Colonic mucosa (tissue), 4 donors: ENCODE measurements at places on chromosomes 7 and 10. TPM values are rescaled to one million over a fixed set of nuclear protein-coding genes. Genes with fewer than 3 reads are reported as not detected.

DNA sequence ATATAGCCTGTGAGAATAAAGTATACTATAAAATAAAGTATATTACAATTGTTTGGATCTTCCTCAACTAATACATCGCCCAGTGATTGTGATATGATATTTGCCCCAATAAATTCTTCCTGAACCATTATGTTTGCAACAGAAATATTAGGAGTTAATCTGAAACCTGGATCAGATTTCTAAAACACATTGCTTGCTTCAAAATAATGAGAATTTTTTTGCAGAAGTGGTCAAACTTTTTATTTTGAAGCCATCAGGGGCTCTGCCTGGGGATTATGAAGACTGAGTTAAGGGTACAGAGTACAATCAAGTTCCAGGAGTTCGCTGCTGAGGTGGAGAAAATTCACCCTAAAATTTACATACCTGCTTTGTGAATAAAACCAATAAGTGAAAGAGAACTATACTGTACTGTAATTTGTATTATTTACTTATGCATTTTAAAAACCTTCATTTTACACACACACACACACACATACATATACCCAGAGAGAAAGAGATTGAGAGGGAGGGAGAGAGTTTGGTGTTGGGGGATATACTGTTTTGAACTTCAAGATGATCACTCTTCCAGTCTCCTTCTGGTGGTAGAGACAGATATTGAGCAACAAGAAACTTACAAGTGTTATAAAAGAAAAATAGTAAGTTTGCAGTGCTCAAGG lies 91.9 kb downstream of the CPED1 start:
- no peak overlapping the region for H3K4me3 ChIP-seq
- no peaks in the 10 kb centered on the region for H3K36me3 ChIP-seq
- no peaks in the 10 kb centered on the region for H3K4me1 ChIP-seq
- H3K27me3 ChIP-seq = no peaks in the 10 kb centered on the region
- no peak overlapping the region for H3K27ac ChIP-seq

DNA sequence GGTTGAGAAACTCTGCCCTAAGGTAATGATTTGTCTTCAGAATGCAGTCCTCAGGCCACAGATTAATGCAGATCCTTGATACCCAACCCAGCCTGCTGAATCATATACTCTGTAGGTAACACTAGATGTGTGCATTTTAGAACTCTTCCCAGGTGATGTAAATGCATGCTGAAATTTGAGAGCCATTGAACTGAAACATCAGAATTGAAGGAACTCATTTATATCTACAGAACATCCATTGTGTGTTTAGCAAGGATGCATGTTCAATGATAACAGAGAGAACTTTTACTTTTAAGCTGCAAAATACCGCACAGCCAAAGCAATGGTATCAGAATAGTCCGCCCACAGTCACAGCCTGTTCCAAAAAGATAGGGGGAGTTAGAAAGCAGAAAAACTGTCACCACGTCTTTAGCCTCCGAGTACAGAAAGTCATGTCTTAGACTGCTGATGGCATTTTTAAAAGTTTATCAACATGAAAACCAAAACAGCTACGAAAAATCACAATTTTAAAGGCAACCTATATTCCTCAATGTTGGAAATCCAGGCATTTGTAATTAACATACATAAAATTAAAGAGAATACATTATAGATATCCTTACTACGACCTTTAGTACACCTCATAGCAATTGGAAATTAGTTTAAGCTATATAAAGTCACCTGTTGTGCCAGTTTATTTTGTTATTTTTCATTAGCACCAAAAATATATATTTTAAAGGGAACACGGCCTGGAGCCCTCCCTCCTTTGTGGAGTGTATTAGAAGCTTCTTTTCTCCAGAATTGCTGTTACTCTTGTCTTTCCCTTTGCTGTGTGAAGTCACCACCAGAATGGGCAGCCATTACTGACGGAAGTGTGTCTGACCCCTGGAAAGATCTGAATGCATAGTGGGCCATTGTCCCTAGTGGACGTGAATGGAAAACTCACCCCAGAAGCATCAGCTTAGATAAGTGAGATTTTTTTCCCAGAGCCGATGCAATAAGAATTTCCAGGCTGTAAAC lies 65.8 kb upstream of the PRKAR2B start:
- H3K4me3 ChIP-seq = no peak overlapping the region
- H3K4me1 ChIP-seq = no peaks in the 10 kb centered on the region
- no peaks in the 10 kb centered on the region for H3K27me3 ChIP-seq
- H3K36me3 ChIP-seq = no peaks in the 10 kb centered on the region
- no peak for DNase-seq

DNA sequence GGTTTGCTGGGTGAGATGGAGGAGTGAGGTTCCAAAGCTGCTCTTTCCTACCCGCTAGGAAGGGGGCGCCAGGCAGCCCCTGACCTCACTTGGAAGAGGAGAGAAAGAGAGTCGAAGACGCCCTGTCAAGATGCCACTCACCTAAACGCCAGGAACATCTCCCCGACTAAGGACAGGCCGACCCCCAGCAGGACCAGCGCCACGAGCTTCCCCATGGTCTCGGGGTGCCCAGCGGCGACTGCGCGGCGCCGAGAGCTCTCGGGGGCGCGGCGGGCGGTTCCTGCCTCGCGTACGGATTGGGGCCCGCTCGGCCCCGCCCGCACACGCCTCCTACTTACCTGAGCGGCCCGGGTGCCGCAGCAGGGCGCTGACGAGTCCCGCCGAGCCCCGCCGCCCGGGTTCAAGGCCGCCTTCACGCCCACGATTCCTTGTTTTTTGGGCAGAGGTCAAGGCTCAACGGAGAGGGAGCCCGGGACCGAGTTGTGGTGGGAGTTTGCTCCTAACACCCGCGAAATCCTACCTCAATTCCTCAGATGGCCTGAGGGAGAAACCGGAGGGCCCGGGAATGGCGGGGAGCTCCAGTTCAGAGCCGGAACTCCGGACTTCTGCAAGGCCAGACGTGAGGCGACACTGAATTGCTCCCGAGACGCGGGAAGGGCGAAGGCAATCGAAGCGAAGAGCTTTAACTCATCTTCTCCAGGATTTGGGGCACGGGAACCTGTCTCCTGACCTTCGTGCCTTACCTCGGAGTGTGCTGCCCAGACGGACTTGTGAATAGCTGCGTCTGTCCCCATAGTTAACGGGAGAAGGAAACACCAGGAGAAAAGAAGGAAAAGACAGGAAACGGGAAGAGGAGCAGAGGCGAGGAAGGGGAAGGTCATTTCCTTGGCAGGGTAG lies at the start of gene PON3:
Gene PON3, minus strand, starts transcription at position 240 of the 897 bp plus-strand sequence. Its CDS starts 25 bp downstream, at position 215.
- H3K4me3 ChIP-seq = peak within 1 kb of the TSS; percentile 52
- no peaks in the 10 kb centered on the region for H3K4me1 ChIP-seq
- H3K36me3 ChIP-seq = no peaks in the 10 kb centered on the region
- DNase-seq = peak; percentile 65

DNA sequence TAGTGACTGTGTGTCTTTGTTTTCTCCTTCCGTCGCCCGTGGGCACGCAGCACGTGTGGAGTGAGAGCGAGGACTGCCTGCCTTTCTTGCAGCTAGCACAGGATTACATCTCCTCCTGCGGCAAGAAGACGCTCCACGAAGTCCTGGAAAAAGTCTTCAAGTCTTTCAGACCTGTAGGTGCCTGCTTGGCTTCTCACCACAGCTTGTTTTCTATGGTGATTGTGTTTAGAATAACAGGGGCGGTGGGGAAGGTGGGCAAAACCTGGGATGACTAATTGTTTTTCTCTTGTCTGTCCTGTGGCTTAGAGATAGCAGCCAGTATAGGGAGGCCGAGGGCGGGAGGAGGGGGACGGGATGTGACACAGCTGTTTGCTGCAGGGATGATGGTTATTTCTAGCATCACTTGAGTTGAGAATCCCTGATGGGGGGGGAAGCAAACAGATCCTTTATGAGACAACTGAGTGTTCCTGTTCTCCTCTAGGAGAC lies 11.4 kb downstream of the MTURN start:
- H3K4me1 ChIP-seq = peaks cover 8% of the 10 kb centered on the region
- H3K4me3 ChIP-seq = no peak overlapping the region
- no peak for DNase-seq
- no peak overlapping the region for H3K27ac ChIP-seq
- no peaks in the 10 kb centered on the region for H3K27me3 ChIP-seq
- no peaks in the 10 kb centered on the region for H3K36me3 ChIP-seq

GRCh38 chr7:73966062-73966940 lies 61.7 kb upstream of the ELN start:
- no peaks in the 10 kb centered on the region for H3K4me1 ChIP-seq
- no peaks in the 10 kb centered on the region for H3K36me3 ChIP-seq
- peak; percentile 3 for DNase-seq
- H3K27ac ChIP-seq = no peak overlapping the region
- no peak overlapping the region for H3K4me3 ChIP-seq
- no peaks in the 10 kb centered on the region for H3K27me3 ChIP-seq

GRCh38 chr10:110344622-110345021 lies 39.9 kb upstream of the SMNDC1 start:
- H3K27ac ChIP-seq = no peak overlapping the region
- DNase-seq = no peak
- no peak overlapping the region for H3K4me3 ChIP-seq
- no peaks in the 10 kb centered on the region for H3K27me3 ChIP-seq
- H3K36me3 ChIP-seq = no peaks in the 10 kb centered on the region

DNA sequence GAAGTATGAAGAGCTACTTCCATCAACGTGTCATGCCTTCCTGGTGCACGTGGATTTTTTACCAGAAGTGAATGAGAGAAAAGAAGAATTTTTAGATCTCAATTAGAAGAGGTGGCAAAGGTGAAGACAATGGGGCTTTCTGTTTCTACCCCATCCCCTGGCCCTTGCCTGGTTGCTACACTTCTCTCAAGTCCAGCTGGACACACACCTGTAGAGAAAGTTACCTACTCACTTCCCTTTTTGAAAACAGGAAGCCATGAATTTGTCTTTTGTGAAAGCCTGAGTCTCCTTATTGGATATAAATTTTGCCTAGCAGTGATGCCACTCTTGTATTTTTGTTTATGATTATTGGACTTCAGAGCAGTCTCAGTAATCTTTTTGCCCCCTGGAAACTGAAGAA lies 142.9 kb upstream of the AKR1E2 start:
- DNase-seq = no peak
- H3K27me3 ChIP-seq = no peaks in the 10 kb centered on the region
- H3K36me3 ChIP-seq = no peaks in the 10 kb centered on the region

DNA sequence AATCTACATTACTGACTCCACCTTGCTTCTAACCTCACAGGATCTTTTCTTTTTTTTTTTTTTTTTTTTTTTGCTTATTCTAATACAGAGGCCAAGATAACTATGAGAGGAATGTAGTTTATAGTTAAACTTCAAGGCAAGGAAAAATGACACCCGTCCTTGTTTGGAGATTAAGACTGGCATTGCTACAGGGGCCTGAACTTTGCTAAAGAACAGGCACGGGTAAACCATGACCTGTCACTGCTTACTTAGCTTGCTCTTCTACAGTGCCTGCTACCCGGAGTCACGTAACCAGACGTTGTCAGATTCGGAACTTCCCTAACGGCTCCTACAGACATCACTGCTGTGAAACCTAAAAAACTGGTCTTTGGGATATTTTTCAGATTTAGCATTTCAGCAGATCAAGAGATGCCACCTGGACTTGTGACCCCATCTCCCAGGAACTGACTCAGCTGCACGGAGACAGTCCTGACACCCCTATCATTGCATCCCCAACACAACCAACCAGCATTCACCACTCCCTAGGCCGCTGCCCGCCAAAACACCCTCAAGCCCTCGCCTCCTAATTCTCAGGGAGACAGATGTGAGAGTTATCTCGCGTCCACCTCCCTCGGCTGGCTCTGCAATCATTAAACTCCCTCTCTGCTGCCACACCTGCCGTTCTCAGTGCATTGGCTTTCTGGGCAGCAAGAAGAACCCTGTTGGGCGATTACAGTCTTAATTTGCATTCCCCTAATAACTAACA lies 27.5 kb downstream of the MAD1L1 start:
- no peaks in the 10 kb centered on the region for H3K4me1 ChIP-seq
- H3K4me3 ChIP-seq = no peak overlapping the region
- H3K27ac ChIP-seq = no peak overlapping the region

DNA sequence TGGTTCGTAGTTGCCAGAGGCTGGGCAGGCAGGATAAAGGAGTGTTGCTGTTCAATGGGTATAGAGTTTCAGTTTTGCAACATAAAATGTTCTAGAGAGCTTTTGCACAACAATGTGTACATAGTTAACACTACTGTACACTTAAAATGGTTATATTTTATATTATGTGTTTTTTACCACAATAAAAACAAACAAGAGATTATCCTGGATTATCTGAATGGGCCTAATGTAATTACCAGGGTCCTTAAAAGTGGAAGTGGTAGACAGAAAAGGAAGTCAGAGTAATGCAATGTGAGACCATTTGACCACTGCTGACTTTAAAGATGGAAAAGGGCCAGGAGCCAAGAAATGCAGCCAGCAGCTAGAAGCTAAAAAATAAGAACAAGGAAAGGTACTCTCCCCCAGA lies 159.7 kb downstream of the SGMS1 start:
- H3K4me3 ChIP-seq = no peak overlapping the region
- no peaks in the 10 kb centered on the region for H3K4me1 ChIP-seq
- no peak for DNase-seq
- no peaks in the 10 kb centered on the region for H3K36me3 ChIP-seq
- H3K27ac ChIP-seq = no peak overlapping the region

DNA sequence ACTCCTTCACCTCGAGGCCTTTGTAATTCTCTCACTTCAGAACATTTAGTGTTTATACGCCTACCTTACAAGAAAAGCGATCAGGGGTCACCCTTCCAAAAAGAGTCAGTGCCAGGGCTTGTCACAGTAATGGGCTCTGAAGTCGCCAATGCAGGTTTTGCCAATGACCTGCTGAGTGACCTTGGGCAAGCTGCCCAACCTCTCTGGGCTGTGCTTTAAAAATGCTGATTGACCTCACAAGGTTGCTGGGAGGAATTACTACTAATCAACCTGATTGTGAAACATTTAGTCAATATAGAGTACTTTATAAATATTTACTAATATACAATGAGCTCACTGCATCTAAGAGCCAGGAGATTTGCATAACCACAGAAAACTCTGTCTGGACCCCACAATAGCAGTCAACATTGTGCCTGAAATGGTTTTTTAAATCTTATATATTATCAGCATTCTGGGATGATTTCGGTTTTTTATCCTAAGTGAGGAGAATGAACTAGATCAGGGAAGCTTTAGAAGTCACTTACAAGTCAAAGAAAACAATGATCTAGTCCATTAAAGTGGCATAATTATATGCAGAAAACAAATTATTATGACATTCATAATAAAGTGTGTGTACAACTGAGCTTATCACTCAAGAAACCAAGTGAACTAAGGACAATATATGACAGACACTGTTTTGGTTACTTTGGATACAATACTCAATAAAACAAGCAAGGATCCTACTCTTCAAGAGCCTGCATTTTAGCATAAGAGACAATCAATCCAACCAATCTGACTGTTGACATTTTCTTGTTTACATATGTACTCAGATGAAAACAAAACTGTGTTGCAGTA lies 290.5 kb downstream of the SORCS1 start:
- H3K27me3 ChIP-seq = no peaks in the 10 kb centered on the region
- DNase-seq = no peak
- H3K4me3 ChIP-seq = no peak overlapping the region
- H3K4me1 ChIP-seq = no peaks in the 10 kb centered on the region
- H3K36me3 ChIP-seq = no peaks in the 10 kb centered on the region

- no peaks in the 10 kb centered on the region for H3K27me3 ChIP-seq
- H3K4me1 ChIP-seq = no peaks in the 10 kb centered on the region
- no peak overlapping the region for H3K27ac ChIP-seq
- no peaks in the 10 kb centered on the region for H3K36me3 ChIP-seq
- no peak overlapping the region for H3K4me3 ChIP-seq
Measured at GRCh38 chr10:60828489-60828852, 50.2 kb downstream of the CDK1 start.

- peak overlapping the region; percentile 14 for H3K27ac ChIP-seq
- H3K4me1 ChIP-seq = peaks cover 3% of the 10 kb centered on the region
- peak; percentile 74 for DNase-seq
- H3K4me3 ChIP-seq = no peak overlapping the region
- H3K27me3 ChIP-seq = no peaks in the 10 kb centered on the region
Measured at GRCh38 chr7:36289833-36290661, 99.6 kb upstream of the ANLN start.

Gene NFKB2
- total RNA-seq = 29.3 TPM
